Urothelium cell line (cell line): ENCODE measurements at places on chromosomes 5 and 9.

DNA sequence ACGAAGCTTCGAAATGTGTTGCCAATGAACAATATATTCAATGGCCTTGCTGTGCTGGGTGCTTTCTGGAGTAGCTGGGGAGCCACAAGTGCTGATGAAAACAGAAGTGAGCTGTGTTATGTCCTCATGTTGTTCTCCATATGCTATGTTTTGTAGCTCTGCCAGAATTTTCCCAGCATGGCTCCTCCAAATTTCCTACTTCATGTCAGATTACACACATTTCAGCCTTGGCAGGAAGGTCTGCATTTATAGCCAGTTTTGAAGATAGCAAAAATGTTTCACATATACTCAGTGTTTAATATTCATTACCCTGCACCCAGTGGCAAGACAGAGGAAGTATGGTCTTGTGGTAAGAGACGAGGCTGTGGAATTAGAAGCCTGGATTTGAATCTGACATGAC lies 22.6 kb upstream of the NMUR2 start:
- no peak for DNase-seq

DNA sequence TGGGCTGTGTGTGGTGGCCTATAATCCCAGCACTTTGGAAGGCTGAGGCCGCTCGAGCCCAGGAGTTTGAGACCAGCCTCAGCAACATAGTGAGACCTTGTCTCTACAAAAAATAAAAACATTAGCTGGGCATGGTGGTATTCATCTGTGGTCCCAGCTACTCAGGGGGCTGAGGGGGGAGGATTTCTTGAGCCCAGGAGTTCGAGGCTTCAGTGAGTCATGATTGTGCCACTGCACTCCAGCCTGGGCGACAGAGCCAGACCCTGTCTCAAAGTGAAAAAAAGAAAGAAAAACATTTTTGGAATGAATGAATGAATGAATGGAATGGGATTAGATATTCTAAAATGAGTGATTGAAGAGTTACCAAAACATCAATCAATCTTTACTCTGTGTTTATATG lies 85.8 kb downstream of the FGF1 start:
- no peak for DNase-seq

DNA sequence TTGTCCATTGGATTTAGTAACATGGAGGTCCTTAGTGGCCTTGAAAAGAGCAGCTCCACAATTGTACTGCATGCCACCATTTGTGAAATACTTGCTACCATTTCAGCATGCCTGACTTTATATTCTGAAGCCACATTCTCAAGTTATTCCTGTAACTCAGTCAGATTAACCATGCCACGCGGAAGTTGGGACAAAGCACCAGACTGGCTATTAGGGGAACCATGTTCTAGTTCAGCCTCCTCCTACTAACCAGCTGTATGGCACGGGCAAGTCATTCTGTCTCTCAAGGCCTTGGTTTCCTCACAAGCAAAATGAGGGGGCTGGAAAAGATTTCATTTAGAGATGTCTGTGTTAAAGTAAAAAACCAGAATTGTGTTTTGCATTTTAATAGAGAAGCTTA lies 418.0 kb downstream of the PLK2 start:
- no peak for DNase-seq

- DNase-seq = no peak
Measured at GRCh38 chr5:163890261-163890660, 384.8 kb downstream of the MAT2B start.

DNA sequence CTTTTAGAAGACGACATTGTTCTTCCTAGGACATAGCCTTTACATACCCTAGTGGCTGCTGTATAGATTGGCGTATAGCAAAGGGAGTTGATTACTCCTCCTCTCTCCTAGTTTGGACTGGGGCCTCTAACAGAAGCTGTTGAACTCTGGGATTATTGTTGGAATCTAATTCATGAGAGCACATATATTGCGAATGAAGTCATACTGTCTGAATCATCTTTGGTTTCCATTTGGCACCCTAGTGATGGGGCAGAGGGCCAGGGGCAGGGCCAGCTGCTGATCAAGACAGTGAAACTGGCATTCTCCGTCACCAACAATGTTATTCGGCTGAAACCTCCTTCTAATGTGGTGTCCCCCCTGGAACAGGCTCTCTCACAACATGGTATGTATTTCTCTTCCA lies 40.3 kb downstream of the NUP188 start:
- DNase-seq = peak; percentile 49

GRCh38 chr5:2020730-2021129 lies 138.0 kb upstream of the IRX4 start:
- DNase-seq = no peak

- DNase-seq = no peak
Measured at GRCh38 chr9:97572196-97572891, 60.8 kb downstream of the TSTD2 start.

GRCh38 chr5:160657622-160658458 lies 194.2 kb downstream of the ATP10B start:
- no peak for DNase-seq

DNA sequence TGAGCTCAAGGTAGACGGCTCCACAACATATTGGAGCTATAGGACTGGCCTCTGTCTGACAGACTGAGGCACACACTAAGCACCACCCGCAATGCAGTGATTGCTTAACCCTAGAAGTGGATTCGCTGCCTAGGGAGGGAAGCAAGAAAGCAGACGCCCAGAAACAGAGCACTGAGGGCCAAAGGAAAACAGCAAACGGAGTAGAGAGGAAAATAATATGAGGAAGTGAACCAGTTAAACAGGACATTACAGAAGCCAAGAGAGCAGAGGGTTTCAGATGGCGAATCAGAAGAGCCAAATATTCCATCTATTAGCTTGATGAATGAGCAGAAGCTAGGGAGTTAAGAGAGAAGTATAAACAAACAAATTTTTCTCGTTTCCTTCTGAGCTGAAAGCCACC lies 139.2 kb upstream of the LHFPL2 start:
- DNase-seq = no peak

- no peak for DNase-seq
Measured at GRCh38 chr5:98428806-98429205, 344.7 kb upstream of the RGMB start.

DNA sequence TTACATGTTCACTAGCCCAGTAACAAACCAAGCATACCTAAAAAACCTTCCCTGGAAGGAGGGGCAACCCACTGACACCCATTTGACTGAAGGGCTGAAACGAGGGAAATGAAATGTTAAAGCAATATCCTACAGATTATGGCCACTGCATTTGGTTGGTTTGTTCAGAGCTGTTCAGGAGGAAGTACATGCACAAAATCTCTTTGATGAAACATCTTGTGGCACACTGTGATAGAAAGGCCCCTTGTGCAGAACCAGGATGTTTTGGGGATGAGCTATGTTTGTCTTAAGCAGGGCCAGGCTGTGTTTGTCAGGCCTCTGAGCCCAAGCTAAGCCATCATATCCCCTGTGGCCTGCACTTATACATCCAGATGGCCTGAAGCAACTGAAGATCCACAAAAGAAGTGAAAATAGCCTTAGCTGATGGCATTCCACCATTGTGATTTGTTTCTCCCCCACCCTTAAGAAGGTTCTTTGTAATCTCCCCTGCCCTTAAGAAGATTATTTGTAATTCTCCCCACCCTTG lies 467.3 kb upstream of the PIK3R1 start:
- no peak for DNase-seq

DNA sequence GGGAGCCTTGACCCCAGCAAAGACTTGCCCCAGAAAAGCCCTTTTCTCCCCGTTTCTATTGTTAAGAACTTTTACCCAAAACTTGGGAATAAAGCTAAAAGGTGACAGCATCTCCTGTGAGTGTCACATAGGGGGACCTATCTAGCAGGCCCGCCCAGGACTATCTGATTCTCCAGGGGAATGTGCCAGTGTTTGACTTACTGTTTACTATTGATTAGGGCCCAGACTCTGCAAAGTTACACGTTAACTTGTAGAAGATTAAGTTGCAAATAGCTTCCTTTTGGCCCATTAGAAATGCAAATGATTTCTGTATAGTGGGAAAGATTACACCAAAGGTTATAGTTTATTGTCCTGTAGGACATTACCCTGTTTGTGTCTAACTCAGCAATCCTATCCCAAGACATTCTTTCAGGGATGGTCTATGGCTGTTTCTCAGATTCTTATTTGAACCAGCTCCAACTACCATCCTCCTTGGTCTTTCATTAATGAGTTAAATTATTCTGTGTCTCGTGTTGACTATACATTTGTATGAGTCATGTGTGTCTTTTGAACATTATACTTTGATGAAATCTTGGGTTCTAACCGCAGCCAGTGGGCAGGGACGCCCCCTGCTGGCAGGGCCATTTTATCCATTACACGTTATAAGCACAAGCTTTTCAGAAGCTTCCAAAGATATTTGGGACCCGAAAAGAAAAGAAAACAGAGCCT lies 60.7 kb downstream of the HRH2 start:
- no peak for DNase-seq

DNA sequence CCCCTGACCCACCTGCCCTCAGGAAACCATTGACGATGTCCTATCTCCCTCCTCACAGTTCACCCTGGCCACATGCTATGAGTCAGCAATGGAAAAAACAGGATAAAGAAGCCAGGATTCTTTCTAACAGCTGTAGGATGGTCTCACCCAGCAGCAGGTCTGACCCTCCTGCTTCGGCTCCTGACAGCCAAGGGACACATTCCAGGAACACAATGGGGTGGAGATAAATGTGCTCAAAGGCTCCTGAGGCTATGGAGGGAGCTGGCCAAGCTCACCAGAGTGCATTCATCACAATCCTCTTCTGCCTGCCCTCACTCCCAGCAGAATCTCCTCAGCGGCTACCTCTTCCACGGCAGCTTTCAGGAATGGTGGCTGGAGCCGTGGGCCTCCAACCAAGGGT lies 170.3 kb downstream of the PJA2 start:
- no peak for DNase-seq

DNA sequence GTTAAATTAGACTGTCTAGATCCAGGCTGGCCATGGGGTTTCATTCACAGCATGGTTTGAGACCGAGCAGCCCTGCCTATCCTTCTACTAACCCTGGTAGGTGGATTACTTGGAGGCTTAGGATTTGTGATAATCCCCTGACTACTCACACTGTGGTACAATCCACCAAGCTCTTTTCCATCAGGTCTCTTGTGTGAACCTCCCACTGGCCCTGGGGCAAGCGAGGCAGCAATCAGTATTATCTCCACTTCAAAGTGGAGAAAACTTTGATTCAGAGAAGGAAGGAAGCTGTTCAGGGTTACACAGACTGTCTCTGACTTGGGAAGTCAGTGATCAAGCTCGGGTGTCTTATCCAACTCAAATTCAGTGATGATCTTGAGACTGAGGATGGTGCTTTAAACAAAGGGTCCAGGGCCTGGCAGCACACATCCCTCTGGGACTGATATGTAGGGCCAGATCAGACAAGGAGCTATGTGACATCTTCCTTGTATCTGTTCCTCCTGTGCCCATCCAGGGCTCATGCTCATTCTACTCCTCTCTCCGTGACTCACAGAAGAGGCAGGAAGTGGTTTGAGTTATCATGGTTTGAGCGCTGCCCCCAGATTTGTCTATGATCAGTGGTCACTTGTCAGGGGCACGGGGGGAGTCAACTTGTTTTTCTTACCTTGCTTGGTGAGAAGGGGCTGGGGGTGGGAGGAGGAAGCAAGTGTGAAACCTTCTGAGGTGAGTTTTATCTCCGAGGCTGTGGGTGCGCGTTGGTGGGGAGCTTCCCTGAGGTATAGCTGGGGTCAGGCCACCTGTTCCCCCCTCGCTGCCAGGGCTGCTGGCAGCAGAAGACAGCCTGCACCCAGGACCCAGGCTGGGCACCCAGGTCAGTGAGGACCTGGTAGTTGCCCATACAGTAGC lies 48.6 kb downstream of the RGS3 start:
- DNase-seq = peak; percentile 45

- no peak for DNase-seq
Measured at GRCh38 chr9:137058521-137059234, 4.8 kb upstream of the ENTPD2 start.

DNA sequence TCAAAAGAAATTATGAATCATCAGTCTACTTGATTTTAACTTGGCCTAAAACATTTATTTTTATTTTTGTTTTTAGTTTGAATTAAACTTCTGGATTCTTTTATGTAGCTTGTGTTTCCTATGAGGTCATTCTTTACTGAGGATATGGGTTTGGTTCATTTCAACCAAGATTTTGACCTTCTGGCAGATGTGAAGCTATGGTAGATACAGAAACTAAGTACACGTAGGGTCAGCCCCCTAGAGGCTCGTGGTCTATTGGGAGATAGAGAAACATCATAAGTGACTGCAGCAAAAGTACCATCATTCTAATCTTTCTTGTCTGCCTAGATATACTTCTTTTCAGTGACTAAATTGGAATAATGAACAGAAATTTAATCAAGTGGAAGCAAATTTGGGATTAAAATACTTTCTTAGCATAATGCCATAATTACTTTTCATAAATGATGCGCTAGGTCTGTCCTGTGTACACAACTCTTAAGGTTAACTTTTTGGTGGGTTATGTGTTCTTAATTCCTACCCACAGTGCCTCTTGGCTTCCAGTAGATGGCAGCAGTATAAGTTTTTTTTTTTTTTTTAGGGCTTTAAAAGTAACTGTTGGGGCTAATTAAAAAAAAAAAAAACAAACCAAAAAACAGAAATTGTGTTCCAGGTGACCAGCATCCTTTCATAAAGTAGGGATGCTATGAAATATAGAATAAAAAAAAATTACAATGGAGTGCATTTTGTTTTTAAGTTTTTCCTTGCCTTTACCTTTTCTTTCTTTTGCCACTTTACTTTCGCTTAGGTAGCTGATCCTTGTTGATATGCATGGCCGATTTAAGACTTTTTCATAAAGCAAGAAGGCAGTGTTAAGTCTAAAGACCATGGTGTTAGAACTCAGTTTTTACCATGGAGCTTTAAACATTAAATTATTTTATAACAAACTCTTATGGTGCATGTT lies 49.9 kb downstream of the LRRTM2 start:
- peak; percentile 30 for DNase-seq

DNA sequence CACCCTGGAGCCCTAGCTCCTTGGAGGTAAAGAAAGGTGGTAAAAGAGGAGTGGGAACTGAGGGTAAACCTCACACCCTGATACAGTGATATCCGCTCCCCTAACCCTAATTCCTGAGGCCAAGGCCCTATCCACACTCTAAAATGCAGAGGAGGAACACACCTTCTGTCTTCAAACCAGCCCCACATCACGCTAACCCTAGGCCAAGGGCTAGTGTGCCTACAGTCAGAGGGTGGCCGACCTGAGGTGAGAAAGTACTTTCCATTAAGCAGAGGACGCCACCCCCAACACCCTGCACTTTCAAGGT lies 590 bp downstream of the HDAC3 start:
- no peak for DNase-seq

DNA sequence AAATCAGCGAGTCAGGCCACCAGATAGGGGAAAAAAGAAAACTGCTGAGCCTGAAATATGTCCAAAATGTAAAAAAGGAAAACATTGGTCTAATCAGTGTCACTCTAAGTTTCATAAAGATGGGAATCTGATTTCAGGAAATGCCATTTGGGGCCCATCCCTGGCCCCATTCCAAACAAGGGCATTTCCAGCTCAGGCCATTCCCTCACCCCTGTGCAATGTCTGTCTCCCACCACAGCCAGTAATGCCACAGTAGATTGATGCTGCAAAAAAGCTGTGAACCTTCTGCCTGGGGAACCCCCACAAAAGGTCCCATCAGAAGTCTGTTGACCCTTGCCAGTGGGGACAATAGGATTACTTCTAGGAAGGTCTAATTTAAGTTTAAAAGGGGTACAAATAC lies 199.6 kb downstream of the YTHDC2 start:
- DNase-seq = no peak
